ENCODE measurements at places on chromosomes 4 and X. TPM values are rescaled to one million over a fixed set of nuclear protein-coding genes. Genes with fewer than 3 reads are reported as not detected.

Gene PCDH7
- 1.1 TPM for total RNA-seq

Gene RHOXF1
- not detected for total RNA-seq

Gene INTU
- 5.7 TPM for total RNA-seq

DNA sequence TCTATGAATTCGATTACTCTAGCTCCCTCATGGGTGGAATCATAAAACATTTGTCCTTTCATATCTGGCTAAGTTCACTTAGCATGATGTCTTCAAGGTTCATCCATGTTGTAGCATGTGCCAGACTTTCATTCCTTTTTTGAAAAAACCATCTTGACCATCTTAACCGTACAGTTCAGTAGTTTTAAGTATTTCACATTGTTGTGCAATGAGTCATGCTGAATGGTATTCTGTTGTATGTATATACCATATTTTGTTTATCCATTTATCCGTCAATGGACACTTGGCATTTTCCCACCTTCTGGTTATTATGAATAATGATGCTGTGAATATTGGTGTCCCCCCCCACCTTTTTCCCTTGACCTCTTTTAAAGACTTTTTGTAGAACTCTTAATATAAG is 72.4 kb upstream of the TLR2 start:
- peak; percentile 9 for DNase-seq
- peaks cover 27% of the 10 kb centered on the region for H3K36me3 ChIP-seq
- H3K4me3 ChIP-seq: no peak overlapping the region
- H3K27ac ChIP-seq: no peak overlapping the region
- peaks cover 23% of the 10 kb centered on the region for H3K4me1 ChIP-seq

GRCh38 chr4:67879486-67879885 is 4.3 kb downstream of the TMPRSS11D start:
- H3K4me1 ChIP-seq: peaks cover 28% of the 10 kb centered on the region
- H3K27me3 ChIP-seq: no peaks in the 10 kb centered on the region
- DNase-seq: no peak
- H3K27ac ChIP-seq: no peak overlapping the region
- no peak overlapping the region for H3K4me3 ChIP-seq

Measured in HFFc6 (cell line).